Stimulated activated CD8-positive, alpha-beta memory T cell treated with anti-CD3 and anti-CD28 coated beads, Interleukin-7, amount 100 ng/mL, for 1 hour (primary cell): ENCODE measurements at places on chromosomes 7 and 10.

- no peak for DNase-seq
These were observed 106.7 kb upstream of the ETV1 start for GRCh38 chr7:14096159-14096558.

GRCh38 chr10:48568546-48568945 is 36.3 kb downstream of the ARHGAP22 start:
- DNase-seq = no peak

DNA sequence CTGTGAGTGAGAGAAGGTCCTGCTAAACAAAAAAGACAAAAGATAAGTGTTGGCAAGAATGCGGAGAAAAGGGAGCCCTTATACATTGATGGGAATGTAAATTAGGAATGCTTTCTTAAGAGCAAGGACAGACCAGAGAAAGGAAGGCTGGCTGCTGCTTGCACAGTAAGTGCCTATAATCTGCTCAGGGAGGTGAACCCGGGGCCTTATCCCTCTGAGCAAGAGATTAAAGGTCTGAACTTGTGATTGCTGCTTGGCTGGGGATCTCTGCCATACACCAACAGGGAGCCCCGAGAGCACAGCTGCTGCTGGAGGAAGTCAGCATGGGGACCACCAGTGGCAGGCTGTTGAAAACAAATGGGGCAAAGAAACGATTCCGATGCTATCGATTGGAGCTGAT is 32.0 kb upstream of the CRTAC1 start:
- no peak for DNase-seq

- no peak for DNase-seq
These were observed 243.4 kb upstream of the PPP2R2D start for GRCh38 chr10:131657318-131657984.

DNA sequence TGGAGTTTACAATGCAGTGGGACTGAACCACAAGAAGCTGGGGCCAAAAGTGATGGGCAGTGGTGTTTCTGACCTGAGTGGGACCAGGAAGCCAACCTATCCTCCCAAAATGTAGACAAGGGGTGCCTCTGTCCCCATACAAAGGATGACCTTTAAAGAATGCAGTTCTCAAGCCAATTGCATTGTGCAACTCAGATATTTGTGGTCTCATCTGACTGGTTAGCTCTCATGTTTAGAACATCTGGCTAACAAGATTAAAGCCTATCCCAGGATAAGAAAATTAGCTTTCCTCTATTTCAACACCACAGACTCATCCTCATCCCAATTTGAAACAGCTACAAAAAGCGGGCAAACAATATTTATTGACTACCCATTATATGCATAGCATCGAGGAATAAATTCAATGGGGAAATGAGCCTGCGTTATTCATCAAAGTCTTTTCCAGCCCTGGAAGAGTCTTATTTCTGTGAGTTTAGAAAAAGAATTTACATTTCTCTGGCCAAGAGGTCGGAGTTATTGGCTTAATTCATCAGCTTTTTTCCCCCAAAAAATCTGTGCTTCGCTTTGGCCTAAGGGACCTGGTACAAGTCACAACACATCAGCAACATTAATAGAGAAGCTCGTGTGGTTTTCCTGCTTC is 26.7 kb downstream of the ELMO1 start:
- no peak for DNase-seq

DNA sequence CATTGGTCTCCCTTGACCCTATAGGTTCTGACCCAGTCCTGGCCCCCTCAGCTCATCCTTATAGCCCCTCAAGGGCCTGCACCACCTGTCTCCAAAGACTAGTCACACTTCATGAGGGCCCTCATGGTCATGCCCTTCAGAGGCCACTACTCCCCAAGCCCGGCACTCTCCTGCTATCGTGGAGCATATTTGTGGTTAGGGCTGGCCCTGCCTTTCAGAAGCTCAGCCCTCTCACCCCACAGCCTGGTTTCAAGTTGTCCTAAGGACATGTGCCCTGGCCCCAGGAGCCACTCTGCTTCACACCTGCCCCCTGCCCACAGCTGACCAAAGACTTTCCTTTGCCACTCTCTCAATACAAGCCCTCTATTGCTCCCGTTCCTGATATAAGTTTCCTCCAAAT is 60.3 kb upstream of the LBX1 start:
- no peak for DNase-seq

DNA sequence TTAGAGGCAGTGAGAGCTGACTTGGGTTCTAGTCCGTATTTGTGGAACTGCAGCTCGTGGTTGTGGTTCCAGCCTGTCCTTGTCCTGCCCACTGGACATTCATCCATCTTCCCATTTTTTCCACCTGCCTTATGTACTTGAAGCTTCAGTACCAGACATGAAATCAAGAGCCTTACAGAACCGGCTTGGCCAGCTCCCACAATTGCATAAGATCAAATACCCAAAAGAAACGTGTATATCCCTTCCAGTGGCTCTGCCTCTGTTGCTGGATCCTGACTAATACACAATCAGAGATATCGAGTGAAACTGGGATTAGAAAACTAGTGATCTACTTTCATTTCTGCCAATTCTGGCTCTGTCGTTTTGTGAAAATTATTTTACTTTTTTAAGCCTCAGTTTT is 23.8 kb upstream of the LIPA start:
- no peak for DNase-seq

GRCh38 chr7:15686957-15687545 is 568 bp upstream of the MEOX2 start:
- DNase-seq = no peak

DNA sequence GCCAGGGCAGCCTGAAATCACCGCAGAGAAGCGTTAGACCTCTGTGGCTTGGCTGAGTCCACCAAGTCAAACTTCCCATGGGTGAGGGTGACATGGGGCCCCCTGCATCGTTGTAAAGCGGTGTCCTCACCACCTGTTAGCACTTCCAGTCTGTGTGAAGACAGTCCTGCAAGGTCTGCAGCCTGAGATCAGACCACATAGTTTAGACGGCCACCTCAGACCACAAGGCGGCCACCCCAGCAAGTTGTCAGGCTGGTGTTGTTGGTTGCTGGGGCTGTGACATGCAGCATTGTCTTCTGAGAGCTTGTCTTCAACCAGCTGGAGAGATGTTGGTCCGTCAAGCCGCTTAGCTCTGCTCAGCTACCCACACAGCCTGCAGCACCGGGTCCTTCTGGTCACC is 44.1 kb upstream of the TARP start:
- no peak for DNase-seq

DNA sequence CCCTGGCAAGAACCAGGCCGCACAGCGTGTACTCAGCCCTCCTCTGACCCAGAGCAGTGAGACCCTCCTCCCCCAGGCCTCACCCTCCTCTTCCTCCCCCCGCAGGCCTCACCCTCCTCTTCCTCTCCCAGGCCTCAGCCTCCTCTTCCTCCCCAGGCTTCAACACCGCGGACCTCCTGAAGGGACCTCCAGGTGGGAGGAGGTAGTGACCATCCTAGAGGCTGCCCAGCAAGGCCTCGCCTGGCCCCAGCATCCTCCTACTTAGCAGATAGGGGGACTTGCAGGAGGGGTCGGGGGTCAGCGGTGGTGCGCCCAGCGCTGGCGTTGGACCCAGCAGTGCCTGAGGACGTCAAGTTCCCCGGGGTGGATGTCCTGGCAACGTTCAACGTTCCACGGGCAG is 270.8 kb downstream of the ELFN1 start:
- DNase-seq = no peak

DNA sequence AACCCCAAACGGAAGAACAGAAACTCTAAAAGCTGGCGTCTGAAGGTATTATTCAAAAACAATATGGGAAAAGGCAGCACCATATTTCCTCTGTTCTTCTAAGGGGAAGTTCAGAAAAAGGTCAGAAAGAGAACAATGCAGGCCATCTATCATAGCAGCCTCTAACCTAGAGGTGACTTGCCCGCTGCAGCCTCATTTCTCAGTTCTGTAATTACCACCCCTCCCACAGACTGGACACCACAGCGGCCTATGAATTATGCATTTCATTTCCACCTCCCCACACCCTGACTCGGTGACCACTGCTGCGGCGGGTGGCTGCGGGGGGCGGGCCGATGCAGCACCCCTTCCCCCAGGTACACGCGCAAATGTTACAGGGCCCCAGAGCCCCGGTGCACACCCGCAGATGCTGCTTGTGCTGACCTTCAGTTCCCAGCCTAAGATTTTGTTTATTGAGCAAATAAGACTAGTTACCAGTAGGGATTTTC is 125.5 kb downstream of the CLEC2L start:
- no peak for DNase-seq

- no peak for DNase-seq
These were observed 218.6 kb downstream of the CELF2 start for GRCh38 chr10:11236234-11236633.

DNA sequence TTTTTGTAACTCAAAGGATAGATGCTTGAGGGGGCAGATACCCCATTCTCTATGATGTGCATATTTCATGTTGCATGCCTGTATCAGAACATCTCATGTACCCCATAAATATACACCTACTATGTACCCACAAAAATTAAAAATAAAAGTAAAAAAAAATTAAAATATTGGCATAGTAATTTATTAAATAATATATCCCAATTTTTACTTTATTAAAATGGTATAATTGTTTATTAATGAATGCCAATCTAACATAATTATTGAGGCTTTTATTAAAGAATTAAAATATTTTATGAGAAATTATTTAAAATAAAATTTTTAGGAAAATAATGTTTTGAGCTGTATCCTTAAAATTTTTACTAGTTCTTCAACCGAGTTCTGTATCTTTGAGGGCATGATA is 18.9 kb upstream of the HBP1 start:
- no peak for DNase-seq

DNA sequence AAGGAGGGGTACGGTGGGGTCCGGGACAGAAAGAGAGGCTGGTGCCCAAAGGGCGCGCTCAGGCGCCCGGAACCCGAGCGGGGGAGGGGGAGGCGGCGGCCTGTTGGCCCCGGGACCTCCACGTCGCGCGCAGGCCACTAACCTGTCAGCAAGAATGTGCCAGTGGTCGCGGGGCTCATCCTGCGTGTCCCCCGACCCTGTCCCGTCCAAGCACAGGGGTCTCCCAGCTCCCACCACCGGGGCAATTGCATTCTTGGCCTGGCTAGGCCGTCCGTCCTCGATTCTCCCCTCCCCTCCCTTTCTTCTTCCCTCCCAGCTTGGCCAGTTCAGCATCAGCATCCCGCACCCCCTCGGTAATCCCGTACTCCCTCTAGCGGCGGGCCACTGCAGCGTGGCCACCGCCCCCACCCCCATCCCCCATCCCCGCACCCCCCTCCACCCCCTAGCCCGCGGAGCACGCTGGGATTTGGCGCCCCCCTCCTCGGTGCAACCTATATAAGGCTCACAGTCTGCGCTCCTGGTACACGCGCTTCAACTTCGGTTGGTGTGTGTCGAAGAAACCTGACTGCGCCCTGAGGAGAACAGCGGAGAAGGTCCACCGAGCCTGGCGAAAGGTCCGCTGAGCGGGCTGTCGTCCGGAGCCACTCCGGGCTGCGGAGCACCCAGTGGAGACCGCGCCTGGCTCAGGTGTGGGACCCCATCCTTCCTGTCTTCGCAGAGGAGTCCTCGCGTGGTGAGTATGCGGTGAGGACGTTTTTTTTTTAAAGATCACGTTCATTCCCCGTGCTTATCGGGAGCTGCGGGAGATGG is at the start of gene SGCE:
Gene SGCE, minus strand, starts transcription at position 286 of the 810 bp plus-strand sequence. Its CDS starts 35 bp downstream, at position 251.
- no peak for DNase-seq

DNA sequence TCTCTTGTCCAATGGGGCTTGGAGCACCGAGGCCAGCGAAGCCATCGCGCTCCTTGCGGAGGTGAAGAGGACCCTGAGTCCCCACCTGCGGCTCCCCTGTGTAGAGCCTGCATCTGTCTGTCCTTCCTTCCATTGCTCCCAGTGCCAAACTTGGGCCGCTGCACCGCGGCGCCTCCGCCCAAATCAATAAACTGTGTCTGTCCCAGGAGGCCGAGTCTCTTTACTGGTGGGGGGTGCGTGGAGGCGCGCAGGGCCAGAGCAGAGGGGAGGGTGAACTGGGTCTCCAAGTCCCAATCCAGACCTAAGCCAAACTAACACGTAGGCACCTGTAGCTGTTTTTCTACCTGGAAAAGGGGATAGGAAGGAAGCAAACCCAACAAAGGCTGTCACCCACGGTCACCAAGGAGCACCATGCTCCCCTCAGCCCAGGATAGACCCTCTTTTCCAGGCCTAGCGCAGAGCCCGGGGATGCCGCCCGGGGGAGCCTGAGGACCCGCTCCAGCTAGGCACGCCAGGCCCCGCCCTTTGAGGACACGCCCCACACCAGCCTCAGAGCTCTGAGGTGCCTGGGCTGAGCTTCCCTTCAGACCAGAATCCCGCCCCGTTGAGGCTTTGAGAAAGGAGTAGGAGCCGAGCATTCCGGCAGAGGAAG is 1.2 kb upstream of the CHAT start:
- no peak for DNase-seq

DNA sequence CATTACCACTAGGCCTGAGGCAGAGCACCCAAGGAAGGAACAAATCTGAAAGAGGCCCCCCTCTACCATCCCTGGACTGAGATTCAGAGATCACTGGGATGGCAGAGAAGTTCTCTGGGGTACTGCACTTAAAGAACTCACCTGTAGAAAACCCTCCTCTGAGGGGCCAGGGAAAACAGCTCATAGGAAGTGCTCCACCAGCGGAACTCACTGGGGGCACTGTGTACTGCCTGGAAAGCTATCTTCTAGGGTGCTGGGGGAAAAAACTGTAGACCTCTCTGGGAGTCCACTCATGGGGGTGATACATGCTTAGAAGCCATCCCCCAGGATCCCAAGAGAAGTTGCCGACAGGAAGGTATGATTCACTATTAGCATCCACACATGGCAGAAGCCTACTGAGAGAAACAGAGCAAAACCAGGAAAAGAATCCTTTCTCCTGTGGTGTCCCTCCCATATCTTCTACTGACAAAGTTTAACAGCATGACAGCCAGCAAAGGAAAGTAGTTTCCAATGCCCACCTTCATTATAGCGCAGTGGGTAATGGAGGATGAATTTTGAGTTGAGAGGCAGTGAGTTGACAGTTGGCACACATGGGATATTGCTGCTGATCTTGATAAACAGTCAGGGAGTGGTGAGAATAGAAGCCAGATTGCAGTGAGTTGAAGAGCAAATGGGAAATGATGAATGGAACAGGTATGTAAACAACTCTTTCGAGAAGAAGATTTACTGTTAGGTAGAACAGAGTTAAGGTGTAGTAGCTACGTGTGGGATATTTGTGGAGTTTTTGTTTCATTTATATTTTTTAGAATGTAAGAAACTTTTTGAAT is 20.9 kb downstream of the ANKIB1 start:
- no peak for DNase-seq

DNA sequence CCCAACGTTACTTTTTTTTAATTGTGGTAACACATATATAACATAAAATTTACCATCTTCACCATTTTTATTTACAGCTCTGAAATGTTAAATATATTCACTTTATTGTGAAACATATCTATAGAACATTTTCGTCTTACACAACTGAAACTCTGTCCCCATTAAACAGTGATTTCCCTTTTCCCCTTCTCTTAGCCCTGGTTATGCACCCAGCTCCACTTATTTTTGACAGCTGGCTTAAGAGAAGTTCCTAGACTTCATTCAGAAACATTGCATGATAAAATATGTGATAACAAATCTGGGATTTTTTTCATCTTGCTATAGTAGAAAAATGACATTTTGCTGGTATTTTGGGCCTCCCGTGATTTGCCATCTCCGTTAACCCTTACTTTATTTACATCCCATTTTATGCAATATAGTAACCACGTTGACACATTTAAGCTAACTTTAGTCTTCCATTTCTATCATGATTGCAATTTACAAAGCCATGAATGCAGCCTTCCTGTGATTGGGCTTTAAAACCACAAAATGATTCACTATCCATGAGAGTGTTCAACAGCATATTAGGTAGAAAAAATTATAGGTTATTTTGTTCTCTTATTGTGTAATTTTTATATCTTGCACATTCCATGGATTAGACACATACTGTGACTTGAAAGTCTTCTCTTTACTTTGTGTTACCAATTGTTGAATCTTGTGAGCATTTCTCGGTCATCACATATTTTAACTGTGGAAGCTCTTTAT is 139.6 kb downstream of the SND1 start:
- DNase-seq = no peak
